ENCODE measurements at places on chromosomes 4 and X.

GRCh38 chr4:78652282-78652876 lies 100.8 kb downstream of the ANXA3 start:
- no peak for DNase-seq

DNA sequence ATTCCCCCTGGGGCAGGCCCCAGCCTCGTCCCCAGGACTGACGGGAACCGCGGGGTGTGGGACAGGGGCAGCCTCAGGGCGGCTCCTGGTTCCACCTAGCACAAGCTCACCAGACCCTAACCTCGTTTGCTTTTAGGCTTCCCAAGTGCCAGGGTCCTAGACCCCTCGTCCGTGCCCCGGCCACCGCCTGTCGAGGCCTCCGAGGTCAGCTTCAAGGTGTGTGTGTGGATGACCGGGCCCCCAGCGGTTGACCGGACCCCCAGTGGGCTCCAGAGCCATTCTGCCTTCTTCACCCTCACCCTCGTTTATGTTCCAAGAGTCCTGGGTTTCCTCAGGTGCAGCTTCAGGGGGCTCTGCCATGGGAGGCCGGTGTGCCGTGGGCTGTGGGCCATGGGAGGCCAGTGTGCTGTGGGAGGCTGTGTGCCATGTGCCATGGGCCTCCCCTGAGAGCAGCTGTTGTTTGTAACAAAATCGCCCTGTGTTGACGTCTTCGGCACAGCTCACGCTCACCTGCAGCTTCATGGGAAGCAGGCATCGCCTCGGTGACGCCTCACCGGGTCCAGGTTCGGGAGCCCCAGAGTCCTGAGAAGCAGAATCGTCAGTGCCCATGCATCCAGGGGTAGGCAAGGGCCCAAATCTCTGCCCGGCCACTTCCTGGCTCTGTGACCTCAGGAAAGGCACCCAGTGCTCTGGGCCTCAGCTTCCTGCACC lies 43.0 kb upstream of the HMX1 start:
- DNase-seq, result peak; percentile 5

- no peak for DNase-seq
These were observed 767 bp downstream of the PAQR3 start for GRCh38 chr4:78938474-78938867.

DNA sequence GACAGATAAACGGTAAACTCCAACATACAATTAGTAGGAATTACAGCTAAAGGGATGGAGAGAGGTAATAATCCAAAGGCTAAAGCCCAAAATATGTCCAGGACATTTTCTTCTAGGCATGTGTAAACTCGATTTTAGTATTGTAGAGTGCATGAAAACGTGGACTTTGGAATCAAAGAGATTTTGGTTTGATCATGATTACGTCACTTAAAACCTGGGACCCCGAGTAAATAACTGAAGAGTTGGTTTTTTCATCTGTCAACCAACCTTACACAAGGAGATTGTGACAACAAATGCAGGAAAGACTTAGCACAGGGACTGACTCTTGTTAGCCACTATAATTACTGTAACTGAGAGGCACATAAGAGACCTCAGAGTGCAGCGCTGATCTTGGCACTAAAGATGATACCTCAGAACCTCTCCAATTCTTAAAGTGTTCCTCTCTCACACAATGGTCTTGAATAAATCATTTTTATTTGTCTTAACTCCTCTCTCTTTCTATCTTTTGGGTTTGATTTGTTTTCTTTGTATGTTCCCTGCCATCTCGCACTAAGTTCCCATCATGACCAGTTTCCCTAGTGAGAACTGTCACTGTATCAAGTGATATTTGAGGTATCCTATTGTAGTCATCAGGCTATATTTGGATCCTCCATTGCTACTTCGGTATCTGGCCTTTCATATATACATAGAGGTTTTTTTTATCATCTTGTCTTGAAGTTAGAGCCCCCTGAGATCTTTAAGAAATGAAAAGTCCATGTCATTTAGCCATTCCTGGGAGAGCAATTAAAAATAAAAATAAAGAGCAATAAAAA lies 32.2 kb upstream of the MSL3 start:
- no peak for DNase-seq

DNA sequence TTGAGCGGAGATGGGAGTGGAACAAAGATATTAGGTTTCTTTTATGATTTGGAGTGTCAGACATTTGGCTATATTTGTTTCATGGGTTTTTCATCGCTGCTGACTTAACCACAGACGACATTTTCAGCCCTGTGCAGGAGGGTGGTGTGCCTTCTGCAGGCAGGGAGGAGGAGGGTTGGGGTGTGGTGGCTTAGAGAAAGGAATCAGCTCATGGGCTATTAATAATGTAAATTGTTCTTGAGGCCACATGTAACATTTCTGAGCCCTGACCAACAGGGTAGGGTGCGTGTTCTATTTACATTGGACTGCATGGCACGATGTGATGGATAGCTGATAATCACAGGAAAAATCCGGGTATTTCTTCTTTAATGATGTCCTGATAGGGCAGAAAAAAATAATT lies 67.6 kb downstream of the POLA1 start:
- DNase-seq, result no peak

DNA sequence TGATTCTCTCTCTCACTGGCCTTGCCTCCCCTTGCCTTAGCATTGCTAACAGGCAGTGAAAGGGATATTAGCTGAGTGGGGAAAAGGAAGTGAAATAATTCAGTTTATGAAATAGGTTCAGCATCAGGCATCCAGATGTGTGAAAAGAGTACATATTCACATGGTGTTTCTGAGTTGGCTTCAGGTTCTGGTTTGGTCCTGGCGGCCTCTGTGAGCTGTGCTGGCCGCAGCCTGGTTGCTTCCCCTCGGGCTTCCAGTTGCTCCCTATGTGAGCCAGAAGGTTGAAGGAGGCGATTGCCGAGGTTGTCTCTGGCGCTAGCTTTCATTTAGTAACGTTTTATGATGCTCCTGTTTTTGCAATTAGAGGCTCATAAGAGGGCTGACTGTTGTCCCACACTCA lies 99.1 kb upstream of the TLR2 start:
- DNase-seq, result no peak

GRCh38 chr4:7647600-7648543 lies 213.1 kb upstream of the PSAPL1 start:
- DNase-seq, result no peak

- no peak for DNase-seq
These were observed 313.0 kb upstream of the GRID2 start for GRCh38 chr4:91990726-91991125.

- no peak for DNase-seq
These were observed 27.9 kb upstream of the EXOC1L start for GRCh38 chr4:55791666-55792065.

- DNase-seq, result no peak
These were observed 190.2 kb upstream of the AGA start for GRCh38 chr4:177632481-177632880.

DNA sequence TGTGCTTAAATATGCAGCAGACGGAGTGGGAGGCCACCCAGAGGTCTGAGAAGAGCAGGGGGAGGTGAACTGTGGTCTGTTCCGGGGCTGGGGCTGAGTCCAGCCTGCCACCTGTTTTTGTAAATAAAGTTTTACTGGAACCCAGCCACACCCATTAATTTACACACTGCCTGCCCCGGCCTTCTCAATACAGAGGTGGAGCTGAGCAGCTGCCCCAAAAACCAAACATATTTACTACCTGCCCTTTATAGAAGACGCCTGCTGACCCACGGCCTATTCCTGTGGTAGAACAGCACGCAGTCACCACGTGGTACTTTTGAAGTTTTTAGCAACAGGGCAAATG lies 45.9 kb downstream of the FGFRL1 start:
- no peak for DNase-seq

- DNase-seq, result no peak
These were observed 307.5 kb upstream of the ANXA10 start for GRCh38 chr4:167784826-167785225.

GRCh38 chr4:6198768-6199421 lies 1.5 kb downstream of the JAKMIP1 start:
- no peak for DNase-seq

DNA sequence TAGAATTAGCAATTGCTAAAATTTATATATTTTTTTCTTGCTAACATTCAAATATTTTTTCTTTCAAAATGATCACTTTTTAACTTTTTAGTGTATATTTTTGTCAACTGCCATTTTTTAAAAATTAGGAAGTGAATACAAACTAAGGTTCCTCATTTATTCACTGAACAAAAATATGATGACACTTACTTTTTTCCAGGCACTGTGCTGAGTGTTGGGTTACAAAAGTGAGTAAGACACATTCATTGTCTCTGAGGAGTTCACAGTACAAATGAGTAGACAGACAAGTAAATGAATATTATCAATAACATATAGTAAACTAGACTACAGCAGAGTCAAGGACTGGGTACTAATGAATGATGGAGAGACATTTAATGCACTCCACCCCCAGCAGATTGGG lies 543.5 kb downstream of the PDHA2 start:
- no peak for DNase-seq

DNA sequence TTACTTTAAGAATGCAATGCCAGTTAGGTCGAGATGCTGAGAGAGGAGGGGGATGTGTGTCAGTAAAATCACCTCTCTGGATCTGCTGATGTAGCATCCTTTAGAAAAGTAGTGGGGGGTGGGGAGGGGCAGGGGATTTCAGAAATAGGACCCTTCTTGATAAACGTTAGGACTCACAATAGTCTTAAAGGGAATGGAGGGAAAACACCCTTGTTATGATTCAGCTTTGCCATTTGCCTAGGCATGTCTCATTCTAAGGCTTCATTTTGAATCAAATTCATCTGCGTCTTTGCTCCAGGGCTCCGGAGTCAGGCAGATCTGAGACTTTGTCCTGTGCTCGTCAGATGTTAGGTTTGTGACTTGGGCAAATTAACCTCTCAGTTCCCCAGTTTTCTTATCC lies 879 bp downstream of the SH2D1A start:
- DNase-seq, result no peak

DNA sequence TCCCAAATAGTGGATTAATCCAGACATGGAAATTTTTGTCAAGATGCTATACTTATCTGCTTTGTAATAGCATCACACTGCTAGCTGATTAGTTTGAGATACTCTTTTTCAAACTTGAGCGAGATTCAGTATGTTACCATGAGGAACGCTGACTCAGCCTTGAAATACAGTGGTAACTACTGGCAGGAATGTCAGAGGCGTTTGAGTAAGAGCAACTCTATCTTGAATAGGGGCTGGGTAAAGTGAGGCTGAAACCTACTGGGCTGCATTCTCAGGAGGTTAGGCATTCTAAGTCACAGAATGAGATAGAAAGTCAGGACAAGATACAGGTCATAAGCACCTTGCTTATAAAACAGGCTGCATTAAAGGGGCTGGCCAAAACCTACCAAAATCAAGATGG lies 2519.6 kb downstream of the ARAP2 start:
- no peak for DNase-seq

GRCh38 chrX:3244955-3245354 lies 101.5 kb downstream of the MXRA5 start:
- no peak for DNase-seq

DNA sequence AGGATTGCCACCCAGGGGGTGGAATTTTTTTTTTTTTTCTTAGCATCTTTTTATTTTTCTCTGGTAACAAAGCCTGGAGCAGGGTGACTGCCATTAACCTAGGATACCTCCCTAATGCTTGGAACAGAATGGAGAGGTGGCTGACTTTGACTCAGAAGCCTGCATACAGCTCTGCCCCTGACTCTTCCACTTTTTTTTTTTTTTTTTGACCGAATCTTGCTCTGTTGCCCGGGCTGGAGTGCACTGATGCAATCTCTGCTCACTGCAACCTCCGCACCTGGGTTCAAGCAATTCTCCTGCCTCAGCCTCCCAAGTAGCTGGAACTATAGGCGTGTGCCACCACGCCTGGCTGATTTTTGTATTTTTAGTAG lies 341 bp upstream of the SLC2A9 start:
- DNase-seq, result no peak

- DNase-seq, result no peak
These were observed 113.4 kb upstream of the USP38 start for GRCh38 chr4:143071351-143071750.

GRCh38 chrX:3176439-3176820 lies 135.2 kb downstream of the ARSF start:
- no peak for DNase-seq

GRCh38 chr4:55157559-55158277 lies 32.3 kb upstream of the KDR start:
- DNase-seq, result no peak

- DNase-seq, result peak; percentile 16
These were observed 187.7 kb upstream of the NUDT10 start for GRCh38 chrX:51144828-51145442.

GRCh38 chrX:63934791-63935190 lies 149.8 kb upstream of the ARHGEF9 start:
- no peak for DNase-seq

DNA sequence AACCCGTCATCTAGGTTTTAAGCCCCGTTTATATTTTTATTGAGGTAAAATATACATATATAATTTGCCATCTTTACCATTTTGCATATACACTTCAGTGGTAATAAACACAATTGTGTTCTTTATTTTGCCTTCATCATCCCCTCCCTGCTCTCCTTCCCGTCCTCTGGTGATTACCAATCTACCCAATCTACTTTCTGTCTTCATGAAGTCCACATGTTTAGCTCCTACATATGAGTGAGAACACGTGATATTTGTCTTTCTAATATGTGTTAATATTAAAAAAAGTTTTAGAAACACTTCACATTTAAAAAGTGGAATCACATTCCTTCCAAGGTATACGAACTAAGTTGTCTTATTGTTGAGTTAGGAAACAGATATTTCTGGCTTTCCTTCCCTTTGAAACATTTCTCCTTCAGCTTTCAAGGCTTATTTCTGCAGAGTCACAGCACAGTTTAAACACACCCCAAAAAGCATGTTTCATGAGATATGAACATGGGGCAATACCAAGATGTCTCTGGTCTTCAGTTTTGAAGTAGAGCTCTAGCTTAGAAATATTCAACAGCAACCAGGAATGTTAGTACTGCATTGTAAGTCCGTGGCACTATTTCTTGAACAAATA lies 35.9 kb downstream of the GYPA start:
- no peak for DNase-seq

GRCh38 chr4:110165382-110166286 lies 32.8 kb downstream of the ELOVL6 start:
- DNase-seq, result no peak

GRCh38 chrX:633043-633984 lies 2.7 kb downstream of the SHOX start:
- no peak for DNase-seq

GRCh38 chr4:129929052-129929451 lies 833.1 kb downstream of the C4orf33 start:
- no peak for DNase-seq

GRCh38 chr4:150242820-150243458 lies 164.7 kb downstream of the DCLK2 start:
- no peak for DNase-seq

- no peak for DNase-seq
These were observed 180.9 kb downstream of the DACH2 start for GRCh38 chrX:86329174-86329573.

Data from GM12892 (cell line).